Stimulated activated CD4-positive, alpha-beta T cell treated with anti-CD3 and anti-CD28 coated beads, Interleukin-1b, Interleukin-23, amount 100 ng/mL, for 1 hour (primary cell): ENCODE measurements at places on chromosomes 13 and 19.

DNA sequence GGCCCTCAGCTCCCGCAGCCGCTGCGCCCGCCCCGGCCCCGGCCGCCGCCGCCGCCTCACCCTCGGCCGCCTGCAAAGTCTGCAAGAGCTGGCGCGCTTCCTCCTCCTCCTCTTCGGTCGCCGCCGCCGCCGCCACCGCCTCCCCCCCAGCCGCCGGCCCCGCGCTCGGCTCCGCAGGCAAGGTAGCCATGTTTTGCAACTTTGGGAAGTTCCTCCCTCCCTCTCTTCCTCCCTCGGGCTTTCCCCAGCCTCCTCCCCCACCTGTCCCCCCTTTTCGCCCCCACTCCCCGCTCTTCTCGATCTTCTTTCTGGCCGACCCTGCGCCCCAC lies 433 bp downstream of the SIX5 start:
- no peak for DNase-seq

GRCh38 chr13:46906405-46906804 lies 9.6 kb upstream of the HTR2A start:
- no peak for DNase-seq

GRCh38 chr13:26071691-26072090 lies 19.9 kb upstream of the SHISA2 start:
- DNase-seq = no peak

DNA sequence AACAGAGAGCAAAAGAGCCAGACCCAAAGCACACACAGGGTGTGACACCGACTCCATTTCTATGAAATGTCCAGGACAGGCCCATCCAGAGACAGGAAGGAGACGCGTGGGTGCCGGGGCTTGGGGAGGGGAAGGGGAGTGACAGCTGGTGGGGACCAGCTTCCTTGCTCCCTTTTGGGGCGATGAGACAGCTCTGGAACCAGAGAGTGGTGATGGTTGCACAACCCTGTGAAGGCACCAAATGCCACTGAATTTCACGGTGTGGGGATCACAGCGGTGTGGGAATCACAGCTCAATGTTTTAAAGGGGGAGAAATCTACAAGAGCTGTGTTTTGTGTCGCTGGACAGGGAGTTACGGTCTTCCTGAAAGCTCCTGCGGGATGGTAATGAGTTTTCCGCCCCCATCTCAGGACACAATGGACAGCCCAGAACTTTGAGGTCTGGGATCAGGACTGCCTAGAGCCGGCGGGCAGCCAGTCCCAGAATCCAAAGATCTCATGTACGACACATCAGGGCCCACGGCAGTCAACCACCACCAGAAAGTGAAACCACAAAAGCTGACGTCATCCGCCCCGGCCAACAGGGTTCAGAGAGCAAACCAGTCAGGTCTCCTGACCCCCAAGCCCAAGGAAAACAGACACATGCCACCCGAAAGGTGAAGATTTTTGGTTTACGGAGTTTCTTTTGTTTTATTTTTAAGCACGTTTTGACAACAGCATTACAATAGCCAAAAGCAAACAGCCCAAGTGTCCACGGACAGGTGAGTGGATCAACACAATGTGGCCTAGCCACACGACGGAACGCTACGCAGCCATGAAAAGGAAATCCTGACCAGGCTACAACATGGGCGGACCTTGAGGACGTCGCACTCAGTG lies 7.3 kb downstream of the SGTA start:
- peak; percentile 37 for DNase-seq

GRCh38 chr19:1026783-1027649 lies 608 bp downstream of the CNN2 start:
- DNase-seq = no peak

DNA sequence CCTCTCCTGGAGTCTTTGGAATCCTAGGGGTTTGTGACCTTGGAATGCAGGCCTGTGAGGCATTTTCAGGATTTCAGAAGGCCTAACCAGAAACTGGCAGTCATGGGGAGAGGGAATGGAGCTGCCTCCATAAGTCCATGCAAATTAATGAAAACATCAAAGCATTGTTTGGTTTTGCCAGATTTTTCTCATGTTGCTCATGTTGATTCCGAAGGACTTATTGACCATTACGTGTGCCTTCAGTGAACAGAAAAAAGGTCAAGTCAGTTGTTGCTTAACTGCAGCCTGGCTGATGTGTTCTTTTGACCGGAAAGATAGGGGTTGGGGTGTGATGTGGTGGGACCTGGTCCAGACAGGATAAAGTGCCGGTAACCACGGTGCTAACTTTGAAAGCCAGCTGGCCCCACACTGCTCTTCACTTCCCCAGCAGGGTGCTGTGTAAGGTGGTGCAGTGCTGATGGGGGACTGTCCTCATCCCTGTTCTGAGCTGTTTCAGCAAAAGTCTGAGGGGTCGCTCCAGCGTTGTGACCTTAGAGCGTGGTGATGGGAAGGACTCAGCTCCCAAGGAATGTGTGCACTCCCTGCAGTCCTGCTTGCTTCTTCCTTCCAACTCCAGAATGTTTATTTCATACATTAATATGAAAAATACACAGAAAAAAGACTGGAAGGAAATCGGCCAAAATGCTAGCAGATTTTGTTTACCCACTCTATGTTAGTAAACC lies 3.5 kb downstream of the RNF113B start:
- DNase-seq = no peak

GRCh38 chr19:35438527-35438926 lies 9.5 kb upstream of the FFAR2 start:
- no peak for DNase-seq

DNA sequence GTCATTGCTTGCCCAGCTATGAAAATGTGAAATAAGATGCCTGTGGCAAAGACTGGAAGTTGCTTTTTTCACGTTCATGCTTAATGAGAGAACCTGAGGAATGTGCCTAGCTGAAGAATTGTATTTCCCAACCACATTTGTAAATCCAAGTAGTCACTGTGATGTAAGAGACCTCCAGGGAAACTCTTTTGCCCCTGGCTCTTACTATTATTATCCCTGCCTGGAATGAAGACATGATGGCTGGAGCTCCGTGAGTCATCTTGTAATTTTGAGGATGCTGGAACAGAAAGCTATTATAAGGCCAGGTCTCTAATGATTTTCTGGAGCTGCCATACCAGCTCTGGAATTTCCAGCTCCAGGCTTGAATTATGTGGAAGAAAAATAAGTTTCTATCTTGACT lies 894.3 kb downstream of the DIAPH3 start:
- DNase-seq = no peak

DNA sequence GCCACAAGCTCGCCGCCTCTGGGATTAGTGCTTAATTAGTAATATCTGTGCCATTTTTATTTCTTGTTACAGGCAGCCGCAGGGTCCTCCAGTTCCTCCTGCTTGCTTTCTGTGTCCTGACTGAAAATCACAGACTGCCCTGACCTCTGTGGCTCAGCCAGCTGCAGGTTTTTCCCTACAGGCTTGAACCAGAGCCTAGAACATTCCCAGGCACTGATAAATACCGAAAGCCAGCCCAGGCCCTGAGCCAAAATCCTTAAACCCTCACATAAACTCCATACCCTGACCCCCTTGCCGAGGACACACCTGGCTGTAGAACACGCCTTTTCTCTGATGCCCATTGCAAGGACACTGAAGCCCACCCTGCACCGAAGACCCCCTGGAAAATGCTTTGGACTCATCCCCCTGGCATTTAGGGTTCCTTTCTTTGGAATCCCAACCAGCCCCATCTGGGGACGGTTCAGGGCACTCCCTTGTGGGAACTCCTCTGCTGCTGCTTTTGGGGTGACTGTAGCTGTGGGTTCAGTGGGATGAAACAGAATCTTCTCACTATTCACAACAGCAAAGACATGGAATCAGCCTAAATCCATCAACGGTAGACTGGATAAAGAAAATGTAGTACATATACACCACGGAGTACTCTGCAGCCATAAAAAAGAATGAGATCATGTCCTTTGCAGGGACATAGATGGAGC lies 15.5 kb downstream of the DPP9 start:
- DNase-seq = no peak

DNA sequence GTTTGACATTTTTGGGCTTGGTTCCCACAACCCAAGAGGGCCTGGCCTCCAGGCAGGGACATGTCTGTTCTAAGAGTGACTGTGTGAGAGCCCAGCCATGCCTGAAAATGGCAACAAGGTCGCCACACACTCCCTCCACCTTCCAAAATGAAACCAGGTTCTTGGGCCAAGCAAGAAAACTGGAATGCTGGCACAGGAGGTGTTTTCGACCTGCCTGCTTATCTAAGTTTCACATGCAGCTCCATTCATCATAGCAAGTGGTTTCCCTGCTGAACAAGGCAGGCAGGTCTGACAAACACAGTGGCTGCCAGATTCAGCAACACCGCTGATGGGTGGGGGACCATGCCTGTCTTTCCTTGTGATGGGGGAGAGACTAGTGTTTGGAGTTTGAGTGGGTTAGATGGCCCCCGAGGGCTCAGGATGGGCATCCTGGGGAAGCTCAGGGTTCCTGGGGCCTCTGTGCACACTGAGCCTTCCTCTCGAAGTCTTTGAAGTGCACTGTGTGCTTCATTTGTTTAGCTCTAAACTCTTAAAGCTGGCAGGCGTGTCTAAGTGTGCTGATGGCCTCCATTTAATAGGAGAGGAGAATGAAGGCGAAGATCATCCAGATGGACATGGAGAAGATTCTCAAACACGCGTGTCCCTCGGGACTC lies 17.9 kb upstream of the GAS6 start:
- DNase-seq = no peak

GRCh38 chr13:28655561-28655960 lies 3.4 kb upstream of the POMP start:
- no peak for DNase-seq

- no peak for DNase-seq
Measured at GRCh38 chr13:26557393-26558073, at the start of gene WASF3. WASF3 (plus strand) TSS chr13:26557683; CDS start chr13:26642271, 84,588 bp downstream.

DNA sequence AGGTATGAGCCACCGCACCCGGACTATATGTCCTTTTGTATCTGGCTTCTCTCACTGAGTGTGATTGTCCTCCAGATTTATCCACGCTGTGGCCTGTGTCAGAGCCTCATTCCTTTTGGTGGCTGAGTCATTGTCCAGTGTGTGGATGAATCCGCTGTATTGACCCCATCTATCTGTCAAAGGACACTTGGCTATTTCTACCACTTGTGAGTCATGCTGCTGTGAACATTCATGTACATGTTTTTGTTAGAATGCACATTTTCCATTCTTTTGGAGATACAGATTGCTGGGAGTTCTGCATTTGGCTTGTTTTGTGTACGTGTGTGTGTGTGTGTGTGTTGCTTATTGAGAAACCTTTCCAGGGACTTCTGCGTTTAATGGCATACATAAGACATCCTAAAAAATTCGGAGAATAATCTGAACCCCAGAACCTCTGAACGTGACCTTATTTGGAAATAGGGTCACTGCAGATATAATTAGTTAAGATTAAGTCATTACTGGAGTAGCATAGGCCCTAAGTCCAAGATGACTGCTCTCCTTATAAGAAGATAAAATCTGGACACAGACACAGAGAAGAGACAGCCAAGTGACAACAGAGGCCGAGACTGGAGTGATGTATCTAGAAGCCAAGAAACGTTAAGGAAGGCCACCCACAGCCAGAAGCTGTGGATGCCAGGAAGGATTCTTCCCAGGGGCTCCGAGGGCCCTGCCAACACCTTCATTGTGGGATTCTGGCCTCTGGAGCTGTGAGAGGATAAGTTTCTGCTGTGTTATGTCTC lies 4.9 kb upstream of the GIPC3 start:
- DNase-seq = no peak

- DNase-seq = peak; percentile 93
Measured at GRCh38 chr19:44499962-44500949, at the start of gene ZNF180. ZNF180 (minus strand) TSS chr19:44500522; CDS start chr19:44497334, 3,188 bp downstream.

- no peak for DNase-seq
Measured at GRCh38 chr19:46603752-46604231, 2.7 kb downstream of the CALM3 start.

- DNase-seq = peak; percentile 50
Measured at GRCh38 chr13:114142640-114143490, 10.4 kb upstream of the RASA3 start.

GRCh38 chr13:43085545-43085944 lies 62.2 kb downstream of the DNAJC15 start:
- no peak for DNase-seq
